ENCODE measurements at places on chromosomes 2 and 18.
A peak's percentile ranks its signal among the peaks of the same experiment; 100 is the strongest.

GRCh38 chr2:98867539-98868309 lies 68.3 kb downstream of the CRACDL start:
- DNase-seq: no peak

DNA sequence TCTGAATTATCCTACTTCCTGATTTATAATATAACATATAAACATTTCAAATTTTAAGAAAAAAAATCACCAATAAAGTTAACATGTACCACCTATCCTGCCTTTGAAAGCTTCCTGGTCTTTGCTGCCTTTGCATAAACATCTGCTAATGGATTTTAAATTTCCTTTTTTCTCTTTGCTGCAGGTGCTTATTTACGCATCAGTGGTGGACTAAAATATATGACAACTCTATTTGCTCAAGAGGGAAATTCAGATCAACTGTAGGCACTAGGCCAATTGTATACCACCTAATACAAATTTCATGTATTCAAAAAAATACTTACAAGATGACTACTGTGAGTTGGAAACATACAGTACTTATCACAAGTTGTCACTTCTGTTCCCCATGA lies 57.2 kb downstream of the RAD51AP2 start:
- DNase-seq: no peak

GRCh38 chr2:228802181-228803071 lies 468.7 kb downstream of the PID1 start:
- DNase-seq: no peak

GRCh38 chr18:48776641-48777025 lies 174.1 kb downstream of the SMAD7 start:
- no peak for DNase-seq

- DNase-seq: no peak
Measured at GRCh38 chr2:33272001-33272400, 204.4 kb upstream of the RASGRP3 start.

- no peak for DNase-seq
Measured at GRCh38 chr2:18379870-18380269, 180.6 kb downstream of the RDH14 start.

GRCh38 chr2:21404827-21405625 lies 281.3 kb downstream of the TDRD15 start:
- no peak for DNase-seq

- no peak for DNase-seq
Measured at GRCh38 chr2:187215532-187216240, 232.4 kb downstream of the CALCRL start.

DNA sequence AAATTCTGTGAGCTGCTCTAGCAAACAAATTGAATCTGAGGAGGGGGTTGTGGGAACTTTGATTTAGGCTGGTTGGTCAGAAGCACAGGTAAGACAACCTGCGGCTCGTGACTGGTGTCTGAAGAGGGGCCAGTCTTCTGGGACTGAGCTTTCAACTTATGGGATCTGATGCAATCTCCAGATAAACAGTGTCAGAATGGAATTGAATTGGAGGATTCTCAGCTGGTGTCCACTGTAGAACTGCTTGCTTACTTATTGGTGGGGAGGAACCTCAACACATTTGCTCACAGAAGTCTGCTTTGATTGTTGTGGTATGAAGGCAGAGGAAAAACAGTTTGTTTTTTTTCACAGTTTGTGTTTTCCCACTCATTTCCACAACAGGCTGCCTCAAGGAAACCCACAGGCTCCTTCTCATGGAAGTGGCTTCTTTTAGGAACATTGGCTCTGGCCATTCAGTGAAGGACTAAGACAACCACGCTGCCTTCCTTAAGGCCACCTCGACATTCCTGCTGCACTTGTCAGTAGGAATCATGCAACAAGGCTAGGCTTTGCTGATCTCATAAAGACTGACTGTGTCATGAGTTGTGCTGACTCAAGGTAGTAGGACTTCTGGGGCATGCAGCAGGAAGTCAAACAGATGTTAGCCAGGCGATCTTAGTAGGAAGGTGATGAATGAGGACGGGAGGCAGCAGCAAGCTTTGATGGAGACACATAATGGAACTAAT lies 104.7 kb downstream of the TSN start:
- DNase-seq: no peak

- no peak for DNase-seq
Measured at GRCh38 chr2:27929916-27930486, 39.5 kb downstream of the BABAM2 start.

DNA sequence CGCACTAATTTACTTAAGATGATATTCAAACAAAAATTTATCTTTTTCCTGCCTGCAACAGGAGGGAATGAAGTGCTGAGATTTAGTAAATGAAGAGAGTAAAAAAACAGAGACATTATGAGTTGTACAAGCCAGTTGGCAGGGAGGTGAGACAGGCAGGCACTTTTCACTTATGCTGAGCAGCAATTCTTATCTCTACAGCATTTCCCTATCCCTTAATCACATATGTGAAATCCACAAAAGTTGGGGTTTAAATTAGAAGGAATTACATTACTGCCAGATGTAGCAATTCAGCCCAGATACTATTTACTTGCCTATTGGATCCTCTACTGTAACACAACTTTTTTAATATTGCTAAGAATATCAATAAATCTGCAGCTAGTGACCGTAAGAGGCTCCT lies 314.2 kb upstream of the LRP1B start:
- DNase-seq: no peak

DNA sequence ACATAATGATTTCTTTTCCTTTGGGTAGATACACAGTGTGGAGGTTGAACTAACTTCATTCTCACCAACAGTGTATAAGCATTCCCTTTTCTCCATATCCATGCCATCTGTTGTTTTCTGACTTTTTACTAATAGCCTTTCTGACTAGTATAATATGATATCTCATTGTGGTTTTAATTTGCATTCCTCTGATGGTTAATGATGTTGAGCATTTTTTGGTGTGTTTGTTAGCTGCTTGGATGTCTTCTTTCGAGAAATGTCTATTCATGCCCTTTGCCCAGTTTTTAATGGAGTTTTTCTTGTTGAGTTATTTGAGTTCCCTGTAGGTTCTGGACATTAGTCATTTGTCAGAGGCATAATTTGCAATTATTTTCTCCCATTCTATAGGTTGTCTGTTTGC lies 59.8 kb downstream of the MARCHF4 start:
- DNase-seq: no peak

- no peak for DNase-seq
Measured at GRCh38 chr2:45607701-45608100, 3.4 kb downstream of the SRBD1 start.

- peak; percentile 55 for DNase-seq
Measured at GRCh38 chr2:218284106-218284811, 8.0 kb downstream of the TMBIM1 start.

- DNase-seq: peak; percentile 13
Measured at GRCh38 chr2:36965751-36966369, 476 bp downstream of the STRN start.

GRCh38 chr2:120568975-120569268 lies 166.7 kb upstream of the GLI2 start:
- no peak for DNase-seq

DNA sequence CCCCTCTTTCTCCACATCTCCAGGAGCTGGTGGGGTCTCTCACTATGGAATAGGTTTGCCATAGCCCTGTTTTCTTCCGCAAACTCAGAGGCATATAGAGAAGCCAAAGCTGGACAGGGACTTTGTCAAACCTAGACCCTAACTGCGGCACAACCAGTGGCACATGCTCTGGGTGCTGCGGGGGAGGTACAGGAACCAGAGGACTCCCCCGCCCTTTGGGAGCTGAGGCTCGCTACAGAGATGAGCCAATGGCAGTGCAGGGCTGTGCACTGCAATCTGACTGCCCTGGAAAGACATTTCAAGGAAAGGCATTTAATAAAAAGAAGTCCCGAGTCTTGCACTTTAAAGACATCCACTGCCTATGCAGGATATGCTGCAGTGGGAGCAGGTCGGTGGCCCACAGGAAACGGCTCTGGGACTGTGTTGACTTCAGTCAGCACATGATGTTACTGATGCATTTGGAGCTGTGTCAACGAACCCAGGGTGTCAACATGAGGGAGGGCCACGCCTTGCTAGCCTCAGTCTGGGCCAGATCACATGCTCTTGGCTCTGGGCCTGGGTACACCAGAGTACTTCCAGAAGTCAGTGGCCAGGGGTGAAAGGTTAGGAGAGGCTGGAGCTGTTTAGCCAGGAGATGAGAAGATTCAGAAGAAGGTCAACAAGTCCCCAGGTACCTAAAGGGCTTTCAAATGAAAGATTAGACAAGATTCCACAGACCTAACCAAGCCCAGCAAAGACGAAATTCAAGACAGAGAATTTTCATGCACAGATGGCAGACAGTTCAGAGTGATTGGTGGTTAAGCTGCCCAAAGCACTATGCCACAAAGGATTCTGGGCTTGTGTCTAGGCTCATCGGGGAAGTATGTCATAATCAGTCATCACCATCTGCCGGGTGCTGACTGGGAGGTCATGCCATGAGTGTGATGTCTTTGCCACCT lies 8.2 kb downstream of the SLC35F6 start:
- DNase-seq: peak; percentile 44

GRCh38 chr2:238239543-238239862 lies 335 bp downstream of the HES6 start:
- DNase-seq: no peak

GRCh38 chr2:226002438-226002837 lies 602.9 kb downstream of the NYAP2 start:
- no peak for DNase-seq

GRCh38 chr18:5196253-5197031 lies 615 bp downstream of the AKAIN1 start:
- no peak for DNase-seq

GRCh38 chr2:98093146-98093545 lies 6.2 kb downstream of the VWA3B start:
- no peak for DNase-seq

- peak; percentile 76 for DNase-seq
Measured at GRCh38 chr2:174778085-174778981, 14.1 kb upstream of the CHRNA1 start.

- no peak for DNase-seq
Measured at GRCh38 chr2:284896-285492, 2.9 kb downstream of the ALKAL2 start.

DNA sequence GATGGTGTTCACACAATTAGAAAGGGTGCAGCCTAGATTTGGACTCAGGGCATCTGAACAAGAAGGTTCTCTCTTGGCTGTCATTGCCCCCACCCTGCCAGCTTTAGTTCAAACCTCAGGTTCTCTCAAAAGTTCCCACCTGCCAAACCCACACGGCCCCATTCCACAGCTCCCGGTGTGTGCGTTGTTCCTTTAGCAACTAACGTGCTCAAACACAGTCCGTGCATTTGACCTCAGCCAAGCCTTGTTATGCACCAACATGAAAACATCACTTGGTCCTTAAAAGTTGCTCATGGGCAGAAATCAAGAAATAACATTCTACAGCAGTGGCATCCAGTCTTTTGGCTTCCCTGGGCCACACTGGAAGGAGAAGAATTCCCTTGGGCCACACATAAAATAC lies 32.0 kb downstream of the LOXHD1 start:
- DNase-seq: no peak

DNA sequence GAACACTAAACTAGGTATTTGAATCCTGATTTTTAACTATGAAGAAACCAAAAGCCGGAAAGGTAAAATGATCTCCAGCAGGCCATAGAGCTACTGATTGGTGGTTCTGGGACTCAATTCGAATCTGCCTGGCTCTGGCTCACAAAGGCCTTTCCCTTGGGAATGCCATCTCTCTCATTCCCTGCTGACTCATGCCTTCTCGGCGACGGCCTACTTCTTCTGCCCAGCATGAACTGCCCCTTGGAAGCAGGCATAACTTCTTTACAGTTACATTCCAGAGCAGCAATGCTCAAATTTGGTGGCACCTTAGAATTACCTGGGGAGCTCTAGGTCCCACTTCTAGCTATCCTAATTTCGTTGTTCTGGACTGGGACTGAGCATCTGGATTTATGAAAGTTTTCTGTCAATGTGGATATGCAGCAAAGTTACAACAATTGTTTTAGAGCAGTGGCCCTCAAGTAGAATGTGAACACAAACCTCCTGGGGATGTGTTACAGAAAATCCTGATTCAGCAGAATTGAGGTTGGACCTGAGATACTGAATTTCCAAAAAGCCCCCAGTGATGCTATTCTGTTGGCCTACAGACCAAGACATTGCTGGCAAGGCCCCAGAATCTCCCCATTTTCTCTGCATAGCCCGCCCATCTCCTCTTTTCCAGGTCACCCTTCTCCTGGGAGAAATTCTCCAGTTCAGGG lies 261.1 kb downstream of the CNTNAP5 start:
- DNase-seq: no peak

DNA sequence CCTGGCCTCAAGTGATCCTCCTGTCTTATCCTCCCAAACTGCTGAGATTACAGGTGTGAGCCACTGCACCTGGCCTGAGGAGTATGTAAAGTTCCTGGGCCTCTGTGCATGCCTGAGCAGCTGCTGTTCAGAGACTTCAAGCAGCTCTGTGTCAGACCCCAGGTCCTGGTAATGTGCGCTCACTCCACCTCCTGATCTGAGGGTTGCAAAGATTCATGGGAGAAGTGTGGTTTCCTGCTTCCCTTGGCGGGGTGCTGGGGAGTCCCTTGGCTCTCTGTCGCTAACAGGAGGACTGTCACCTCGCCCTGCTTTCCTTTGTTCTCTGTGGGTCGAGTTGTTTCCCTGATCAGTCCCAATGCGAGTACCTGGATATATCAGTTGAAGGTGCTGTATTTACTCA lies 8.6 kb upstream of the IL36A start:
- DNase-seq: peak; percentile 81

GRCh38 chr2:233479616-233480489 lies 86.7 kb downstream of the USP40 start:
- DNase-seq: no peak

DNA sequence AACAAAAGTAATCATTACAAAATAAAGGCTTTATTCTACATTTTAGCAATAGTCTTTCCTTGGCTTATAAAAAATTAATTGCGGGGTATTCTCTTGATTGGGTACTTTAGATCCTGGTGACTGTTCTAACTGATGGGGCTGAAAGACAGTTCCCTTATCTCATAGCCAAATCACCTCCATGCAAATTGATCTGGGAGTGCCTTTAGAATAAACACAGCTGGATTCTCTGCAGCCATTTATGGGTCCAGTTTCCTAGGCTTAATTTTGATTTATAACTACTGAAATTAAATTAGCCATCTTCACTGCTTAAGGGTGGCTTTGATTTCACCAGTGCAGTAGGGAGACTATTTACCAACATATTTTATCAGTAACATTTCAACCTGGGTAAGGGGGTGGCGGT lies 337.1 kb downstream of the NRXN1 start:
- no peak for DNase-seq

DNA sequence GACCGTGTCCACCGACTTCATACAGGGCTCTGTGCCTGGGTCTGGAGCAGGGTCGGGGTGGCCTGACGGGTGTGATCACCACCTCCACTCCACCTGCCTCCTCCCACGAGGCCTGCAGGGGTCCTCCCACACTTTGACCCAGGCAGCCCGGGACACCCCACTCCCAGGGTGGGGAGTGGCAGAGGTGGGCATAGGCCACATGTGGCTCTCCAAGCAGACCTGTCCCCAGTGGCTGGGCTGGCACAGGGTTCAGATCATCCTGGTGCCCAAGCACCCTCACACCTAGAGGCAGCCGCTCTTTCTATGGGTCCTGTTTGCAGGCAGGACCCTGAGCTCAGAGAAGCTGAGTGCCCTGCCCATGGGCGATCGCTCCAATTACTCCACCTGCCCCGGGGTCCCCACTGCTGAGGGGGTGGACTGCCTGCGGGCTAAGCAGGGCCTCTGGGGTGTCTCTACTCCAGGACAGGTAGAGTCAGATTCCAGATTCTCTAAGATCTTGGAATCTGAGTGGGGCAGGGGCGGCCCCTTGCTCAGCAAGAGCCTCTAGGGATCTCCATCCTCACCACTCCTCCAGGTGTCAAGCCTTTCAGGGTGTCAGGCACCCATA lies 1.4 kb downstream of the NEURL3 start:
- no peak for DNase-seq

GRCh38 chr2:205539603-205540002 lies 142.7 kb upstream of the NRP2 start:
- no peak for DNase-seq
